ENCODE measurements at places on chromosomes 2 and 18. TPM values are rescaled to one million over a fixed set of nuclear protein-coding genes. Genes with fewer than 3 reads are reported as not detected.
A peak's percentile ranks its signal among the peaks of the same experiment; 100 is the strongest.

SERPINB10 gene
- 0.73 TPM for total RNA-seq

DNA sequence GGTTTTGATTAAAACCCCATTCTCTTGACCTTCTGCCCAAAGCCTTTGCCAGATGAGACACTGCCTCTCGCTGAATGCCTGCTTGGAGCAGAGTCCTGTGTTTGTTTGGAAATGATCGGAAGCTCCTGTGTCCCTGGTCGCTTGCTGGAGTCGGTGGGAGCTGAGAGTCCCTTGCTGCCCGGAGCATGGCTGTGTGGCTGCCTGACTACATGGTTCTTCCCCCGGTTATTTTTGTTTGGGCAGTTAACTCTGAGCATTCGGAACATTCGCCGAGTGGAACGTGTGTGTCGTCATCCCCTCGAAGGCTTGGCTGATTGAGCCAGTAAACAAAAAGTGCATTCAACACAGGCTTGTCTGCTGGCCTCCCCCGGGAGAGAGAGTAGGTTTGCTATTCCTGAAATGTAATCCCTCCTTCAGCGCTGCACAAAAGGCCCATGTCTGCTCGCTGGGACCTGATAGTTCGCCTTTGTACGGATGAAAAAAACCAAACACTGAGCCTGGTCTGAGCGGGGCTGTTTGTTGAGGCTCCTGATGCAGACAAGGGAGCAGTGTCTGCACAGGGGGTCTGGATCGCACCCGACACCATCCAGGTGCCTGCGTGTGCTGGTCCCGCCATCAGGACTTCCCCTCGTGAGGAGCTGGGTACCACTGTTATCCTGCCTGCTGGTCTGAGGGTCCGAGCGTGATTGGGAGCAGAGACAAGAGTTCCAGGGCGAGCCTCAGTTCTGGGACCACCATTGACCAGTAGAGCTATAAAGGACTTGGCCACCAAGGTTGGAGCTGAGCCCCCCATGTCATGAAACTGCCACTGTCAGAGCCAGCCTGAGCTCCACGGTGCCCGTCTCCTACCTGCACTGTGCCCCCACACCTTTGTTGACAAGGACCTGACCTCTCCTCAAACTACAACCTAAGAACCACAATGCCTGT is 83.8 kb downstream of the AGAP1 start:
- peak; percentile 74 for DNase-seq

- DNase-seq: no peak
Measured at GRCh38 chr2:216696321-216696720, 972 bp upstream of the IGFBP5 start.

DNA sequence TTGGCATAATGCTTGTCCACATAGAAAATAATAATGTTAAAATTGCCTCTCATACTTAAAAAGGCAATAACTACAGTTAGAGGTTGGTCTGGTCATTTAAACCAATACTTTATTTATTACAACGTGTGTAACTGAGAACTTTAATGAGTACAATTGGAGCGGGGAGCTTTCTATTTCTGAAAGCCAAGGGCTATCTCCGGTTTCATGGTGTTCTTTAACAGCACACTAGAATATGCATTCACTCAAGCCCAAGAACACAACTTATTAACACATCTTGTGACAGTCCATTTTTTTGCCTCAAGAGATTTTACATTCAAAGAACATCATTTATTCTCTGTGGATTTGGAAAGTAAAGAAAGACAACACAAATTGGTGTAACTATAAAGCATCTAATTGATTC is 131.8 kb downstream of the KCNH7 start:
- no peak for DNase-seq

- peak; percentile 43 for DNase-seq
Measured at GRCh38 chr2:16332681-16333557, 332.7 kb downstream of the CYRIA start.
